Activated CD4-positive, alpha-beta T cell treated with anti-CD3 and anti-CD28 coated beads, Interleukin-2, amount 10 ng/mL, durations not matched to agents 24 days and 14 days (primary cell): ENCODE measurements at places on chromosomes 5 and 9.

- DNase-seq, result no peak
These were observed 17.9 kb upstream of the TRIO start for GRCh38 chr5:14125262-14125661.

GRCh38 chr5:98158440-98158839 lies 615.0 kb upstream of the RGMB start:
- no peak for DNase-seq

DNA sequence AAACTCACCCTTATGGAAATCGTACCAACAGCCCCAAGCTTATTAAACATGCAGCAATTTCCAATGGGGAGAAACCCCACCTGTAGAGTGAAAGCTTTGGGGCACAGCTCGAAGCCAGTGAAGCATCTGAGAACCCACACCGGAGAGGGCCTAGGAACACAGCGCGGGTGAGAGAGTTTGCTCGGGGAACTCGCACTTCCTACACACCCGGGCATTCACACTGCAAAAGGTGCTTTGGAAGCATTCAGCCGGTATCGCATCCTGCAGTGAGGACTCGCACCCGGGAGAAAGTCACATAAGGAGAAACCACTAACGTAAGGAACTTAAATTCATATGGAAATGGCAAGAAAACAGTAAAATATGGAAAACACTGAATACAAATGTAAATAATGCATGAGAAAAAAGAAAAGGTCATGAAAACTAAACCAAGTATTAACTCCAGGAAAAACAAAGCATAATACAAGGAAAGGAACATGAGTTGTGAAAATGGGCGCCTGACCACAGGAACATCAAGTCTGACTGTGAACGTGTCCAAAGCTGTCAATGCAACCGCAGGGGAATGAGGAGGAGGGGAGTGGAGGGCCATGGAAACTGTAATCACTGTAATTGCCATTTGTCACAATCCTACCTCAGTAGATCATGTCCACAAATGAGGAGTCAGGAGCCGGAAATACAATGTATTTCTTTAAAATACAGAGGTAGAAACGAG lies 28.7 kb downstream of the CAMSAP1 start:
- DNase-seq, result no peak

DNA sequence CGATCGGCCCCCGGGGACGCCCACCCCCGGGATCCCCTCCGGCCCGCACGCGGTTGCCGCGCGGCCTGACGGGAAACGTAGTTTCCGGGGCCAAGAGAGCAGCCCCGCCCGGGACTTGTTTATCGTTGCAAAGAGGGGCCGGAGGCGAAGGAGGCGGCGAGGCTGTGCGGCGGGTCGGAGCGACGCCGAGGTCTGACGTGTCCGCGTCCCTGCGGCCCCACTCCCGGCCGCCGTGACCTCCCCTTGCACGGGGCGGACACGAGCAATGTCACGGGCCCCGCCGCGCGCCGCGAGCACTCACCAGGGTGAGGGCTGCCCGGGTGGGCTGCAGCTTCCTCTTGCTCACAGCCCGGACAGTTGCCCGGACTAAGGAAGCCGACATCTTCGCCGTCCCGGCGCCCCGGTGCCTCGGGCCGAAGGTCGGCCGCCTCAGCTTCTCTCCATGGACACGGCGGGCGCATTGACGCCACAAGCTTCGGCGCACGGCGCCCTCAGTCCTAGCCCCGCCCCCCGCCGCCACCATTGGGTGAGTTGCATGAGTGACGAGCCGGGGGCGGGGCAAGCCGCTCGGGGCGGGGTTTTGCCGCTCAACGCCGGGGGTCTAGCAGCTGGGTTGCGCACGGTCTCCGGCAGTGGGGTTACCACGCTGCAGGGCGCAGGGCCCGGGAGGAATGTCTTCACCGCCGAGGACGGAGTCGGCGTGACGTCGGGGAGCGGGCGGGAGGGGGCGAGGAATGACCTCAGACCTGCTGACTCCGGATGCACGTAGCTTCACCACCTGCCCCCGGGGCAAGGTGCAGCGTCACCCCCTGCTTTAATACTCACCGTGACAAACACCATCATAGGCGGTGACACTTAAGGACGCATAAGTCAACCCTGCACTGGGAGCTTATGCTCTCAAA lies at the start of gene ISCA1:
TSS of gene ISCA1 (minus strand) at position 462 of the 902 bp plus-strand sequence. CDS start at position 382, 80 bp downstream.
- DNase-seq, result peak; percentile 99

DNA sequence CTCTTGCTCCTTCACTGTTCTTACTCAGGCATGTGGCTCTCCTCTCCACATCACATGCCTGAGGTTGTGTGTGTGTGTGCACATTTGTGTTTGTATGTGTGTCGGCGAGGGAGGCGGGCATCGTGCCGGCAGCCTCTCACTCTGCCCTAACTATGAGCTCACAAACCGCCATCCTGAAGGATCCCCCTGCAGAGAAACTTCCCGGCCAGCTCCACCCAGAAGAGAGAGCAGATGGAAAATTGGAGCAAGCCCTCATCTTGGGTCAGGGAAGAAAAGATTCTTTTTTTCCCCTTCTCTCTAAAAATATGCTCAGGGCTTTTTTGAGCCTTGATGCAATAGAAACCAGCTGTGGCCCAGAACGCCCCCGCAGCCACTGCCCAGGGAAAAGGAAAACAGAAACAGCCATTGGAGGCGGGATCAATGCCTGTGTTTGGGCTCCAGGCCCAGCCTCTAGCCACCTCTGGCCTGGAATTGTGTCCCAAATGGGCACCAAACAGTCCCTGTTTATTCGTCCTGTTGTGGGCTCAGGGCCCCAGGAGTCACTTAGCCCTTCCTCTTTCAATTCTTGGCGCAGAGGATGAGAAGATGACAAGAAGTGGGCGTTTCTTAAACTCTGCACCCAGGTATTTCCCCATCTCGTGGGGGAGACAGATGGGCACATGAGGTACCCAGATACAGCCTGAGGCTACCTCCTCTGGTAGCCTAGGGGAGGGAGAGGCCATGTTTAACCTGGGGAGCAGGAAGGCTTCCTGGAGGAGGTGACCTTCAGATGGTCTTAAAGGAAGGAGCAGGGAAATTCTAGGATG lies 151.5 kb downstream of the RGS3 start:
- DNase-seq, result no peak

DNA sequence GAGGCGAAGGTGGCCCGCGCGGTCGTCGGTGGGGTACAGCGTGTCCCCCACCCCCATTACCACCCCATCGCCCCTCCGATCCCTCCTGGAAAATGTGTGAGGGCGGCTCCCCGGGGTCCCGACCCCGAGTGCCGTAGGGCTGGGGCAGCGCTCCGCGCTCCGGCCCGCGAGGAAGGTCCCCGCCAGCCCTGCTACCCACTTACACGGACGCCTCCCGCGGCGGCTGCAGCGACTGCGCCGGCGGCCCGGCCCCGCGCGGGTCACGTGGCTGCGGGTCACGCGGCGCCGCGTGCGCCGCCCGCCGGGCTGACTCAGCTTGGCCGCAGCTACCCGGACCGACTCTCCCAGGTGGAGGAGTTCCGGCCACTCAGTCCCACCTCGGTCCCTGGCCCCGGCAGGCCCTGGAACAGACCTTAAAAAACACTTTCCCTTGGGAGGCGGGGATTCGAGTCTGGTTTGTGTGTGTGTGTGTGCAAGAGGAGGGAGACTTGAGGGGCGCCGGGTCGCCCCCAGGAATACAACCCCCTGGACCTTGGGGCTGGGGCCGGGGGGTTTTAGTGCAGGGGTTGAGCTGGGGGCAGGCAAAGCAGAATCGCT lies at the start of gene GNPDA1:
TSS of gene GNPDA1 (minus strand) at position 236 of the 597 bp plus-strand sequence. CDS start 992 bp downstream, outside the sequence.
- peak; percentile 93 for DNase-seq

DNA sequence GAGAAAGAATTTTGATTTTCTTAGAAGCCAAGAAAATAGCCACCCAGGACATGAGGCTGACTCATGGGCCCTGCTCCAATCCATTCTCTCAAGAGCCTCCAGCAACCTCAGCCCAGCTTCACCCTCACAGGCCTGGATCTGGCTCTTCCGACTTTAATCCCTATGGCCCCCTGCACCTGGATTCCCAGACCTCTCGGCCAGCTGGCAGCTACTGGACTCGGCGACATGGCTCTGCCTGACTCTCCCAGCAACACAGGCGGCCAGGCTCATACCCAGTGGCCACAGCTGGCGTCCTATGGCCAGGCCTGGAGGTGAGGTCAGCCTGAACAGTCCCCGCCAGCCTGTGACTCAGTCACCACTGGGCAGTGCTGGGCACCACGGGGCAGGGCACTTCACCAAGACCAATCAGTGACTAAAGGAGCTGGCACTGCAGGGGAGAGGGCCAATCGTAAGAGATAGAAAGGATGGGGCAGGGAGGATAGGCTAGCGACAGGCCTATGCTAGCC lies 6.2 kb upstream of the PDLIM4 start:
- DNase-seq, result no peak

DNA sequence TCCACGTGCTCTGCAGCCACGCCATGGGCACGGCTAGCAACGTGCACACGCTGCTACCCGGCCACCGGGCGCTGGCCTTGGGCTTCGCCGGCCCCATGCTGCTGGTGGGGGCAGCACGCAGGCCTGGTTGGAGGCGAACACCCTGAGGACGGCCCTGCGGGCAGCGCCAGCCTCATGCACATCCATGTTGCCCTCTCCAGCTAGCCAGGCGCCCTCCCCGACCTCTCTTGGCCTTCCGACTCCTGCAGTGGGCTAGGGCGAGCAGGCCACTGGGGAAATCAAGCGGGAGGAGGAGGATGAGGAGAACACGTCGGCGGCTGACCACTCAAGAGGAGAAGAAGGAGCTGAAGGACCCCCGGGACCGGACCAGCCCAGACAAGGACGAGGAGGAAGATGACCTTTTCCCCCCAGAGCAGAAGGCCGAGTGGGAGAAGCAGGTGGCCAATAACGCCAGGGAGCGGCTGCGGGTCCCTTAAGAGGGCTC lies 73.3 kb downstream of the INSL6 start:
- no peak for DNase-seq

DNA sequence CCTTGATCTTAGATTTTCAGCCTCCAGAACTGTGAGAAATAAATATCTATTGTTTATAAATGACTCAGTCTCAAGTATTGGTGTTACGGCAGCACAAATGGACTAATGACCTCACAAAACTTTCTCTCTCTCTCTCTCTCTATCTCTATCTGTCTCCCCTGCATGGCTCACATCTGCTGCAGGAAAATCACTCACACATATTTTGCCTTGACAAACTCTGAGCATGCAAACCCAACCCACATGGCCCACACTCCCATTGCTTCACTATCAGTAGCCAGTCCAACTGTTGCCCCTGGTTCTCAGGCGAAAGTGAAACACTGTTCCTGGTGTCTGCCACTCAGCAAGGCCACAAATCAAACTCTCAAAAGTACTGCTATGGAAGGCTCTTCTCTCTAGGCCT lies 66.4 kb upstream of the PIK3R1 start:
- DNase-seq, result no peak

GRCh38 chr9:78288214-78288892 lies 8.6 kb upstream of the PSAT1 start:
- DNase-seq, result no peak

GRCh38 chr5:150434464-150434863 lies 15.1 kb downstream of the RPS14 start:
- DNase-seq, result no peak

- no peak for DNase-seq
These were observed 424.6 kb downstream of the CSNK1G3 start for GRCh38 chr5:123936548-123936947.

DNA sequence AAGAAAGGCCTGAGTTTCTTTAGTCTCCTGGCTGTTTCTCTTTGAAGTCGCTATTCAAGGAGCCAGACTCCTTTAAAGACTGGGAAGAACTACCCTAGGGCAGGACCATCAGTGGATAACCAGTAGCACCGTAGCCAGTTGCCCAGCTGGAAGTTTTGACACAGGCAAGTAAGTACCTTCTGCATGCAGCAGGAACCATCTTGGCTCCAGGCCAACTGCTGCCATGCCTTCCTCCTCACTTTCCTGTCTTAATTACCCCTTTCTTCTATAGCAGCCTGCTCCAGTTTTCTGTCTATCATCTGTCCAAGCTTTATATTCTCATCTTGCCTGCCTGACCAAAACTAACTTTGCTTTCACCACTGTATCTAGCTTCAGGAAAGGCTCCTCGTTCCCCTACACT lies 149.7 kb upstream of the SV2C start:
- DNase-seq, result no peak

DNA sequence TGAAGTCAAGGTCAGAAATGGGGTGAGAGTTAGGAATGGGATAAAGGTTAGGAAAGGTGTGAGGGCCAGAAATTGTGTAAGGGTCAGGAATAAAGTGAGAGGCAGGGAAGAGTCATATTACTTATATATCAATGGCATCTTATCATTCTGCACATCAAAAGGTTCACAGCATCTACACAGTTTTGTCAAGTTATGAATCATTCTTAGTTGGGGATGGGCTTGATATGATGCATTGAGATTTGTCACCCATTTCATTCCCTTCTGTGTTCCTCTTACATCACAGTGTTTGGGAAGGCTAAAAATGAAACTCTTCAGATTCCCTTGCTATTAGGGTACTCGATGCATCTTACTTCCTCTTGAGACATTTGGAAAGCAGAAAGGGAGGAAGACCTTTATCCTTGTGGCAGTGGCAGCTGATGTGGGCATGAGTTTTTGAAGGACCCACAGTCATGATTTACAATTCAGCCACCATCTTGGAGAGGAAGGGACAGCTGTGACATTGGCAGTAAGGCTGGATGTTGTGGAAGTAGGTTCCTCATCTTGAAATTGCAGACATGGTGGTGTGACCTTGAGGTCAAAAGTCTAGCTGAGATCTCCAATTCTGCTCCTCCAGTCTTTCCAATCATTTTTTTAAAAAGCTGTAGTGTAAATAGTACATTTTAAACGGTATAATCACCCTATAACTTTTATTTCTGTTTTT lies 24.2 kb upstream of the NPR3 start:
- no peak for DNase-seq

DNA sequence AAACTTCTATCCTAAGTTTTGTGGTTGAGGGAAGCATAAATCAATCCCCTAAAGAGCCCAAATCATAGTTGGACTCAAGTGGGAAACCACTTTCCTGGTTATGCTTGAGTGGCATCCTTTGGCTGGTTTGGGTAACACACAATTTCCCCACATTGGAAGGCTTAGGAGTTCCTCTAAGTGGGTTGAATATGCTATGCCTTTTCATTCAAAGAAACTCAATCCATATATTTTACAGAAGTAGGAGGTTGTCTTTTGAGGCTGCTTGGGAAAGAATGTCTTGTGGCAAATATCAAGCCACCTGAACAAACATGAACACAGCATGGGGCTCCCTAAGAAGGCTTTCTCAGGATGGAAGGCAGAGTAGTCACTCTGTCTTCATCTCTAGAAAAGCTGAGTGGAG lies 121.1 kb downstream of the SPATA31D1 start:
- DNase-seq, result no peak

- DNase-seq, result no peak
These were observed 83.9 kb downstream of the NR2F1-AS1 start for GRCh38 chr5:93497096-93497495.

DNA sequence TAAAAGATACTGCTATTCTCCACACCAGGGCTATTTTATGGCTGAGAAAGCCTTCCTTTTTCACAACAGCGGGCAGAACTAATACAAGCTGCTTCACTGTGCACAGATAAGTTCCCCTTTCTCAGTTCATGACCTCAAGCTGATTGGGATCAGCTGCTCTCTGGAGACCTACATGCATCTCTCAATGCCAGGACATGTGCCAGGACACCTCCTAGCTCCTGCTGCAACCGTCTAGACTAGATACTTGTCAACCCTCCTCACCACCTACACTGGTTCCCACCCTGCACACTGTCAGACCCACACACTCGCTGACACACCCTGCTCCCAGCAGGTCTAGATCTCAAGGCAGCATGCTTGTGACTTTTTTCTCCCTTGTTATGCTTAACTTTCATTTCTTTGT lies 39.8 kb downstream of the STARD4 start:
- no peak for DNase-seq
